NCI-H2171 treated with DMSO at 0.1 percent for 48 hours (cell line): ENCODE measurements at places on chromosomes 16 and 17.

DNA sequence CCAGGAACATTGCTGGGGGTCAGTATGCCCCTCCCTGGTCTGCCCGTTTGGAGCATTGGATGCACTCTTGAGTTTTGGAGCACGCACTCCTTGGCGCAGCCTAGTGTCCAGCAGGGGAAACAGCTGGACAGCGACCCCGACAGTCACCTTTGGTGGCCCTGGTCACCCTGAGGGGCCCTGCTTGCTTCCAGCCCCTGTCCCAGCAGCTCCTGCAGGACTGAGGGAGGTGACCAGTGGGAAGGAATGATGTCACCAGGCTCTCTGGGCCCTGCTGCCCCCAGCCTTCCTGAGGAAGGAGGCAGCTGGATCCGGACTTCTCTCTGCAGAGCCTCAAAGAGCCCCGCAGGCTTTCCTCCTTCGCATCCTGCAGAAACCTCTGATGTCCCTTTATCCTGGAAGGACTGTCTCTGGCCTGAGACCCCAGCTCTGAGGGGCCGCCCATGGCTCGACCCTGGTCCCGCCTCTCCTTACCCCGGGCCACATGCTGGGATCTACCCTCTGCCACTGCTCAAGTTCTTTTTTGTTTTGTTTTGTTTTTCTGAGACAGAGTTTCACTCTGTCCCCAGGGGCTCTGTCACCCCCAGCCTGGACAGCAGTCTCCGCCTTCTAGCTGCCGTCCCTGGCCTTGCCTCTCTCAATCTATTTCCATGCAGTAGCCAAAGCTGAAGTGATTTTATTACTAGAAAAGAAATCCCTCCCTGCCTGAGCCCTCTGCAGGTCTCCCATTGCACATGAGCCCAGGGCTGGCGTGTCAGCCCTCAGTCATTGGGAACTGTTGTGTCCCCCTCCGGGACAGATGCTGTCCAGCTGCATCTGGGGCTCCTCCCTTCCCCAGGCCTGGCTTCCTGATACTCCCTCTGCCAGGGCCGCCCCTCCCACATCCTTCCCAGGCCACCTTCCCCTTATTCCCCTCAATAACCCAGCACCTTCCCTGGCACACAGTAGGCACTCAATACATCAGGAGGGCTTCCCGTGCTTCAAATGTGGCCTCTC, 11.6 kb downstream of the ZSCAN10 start:
- no peak for DNase-seq

DNA sequence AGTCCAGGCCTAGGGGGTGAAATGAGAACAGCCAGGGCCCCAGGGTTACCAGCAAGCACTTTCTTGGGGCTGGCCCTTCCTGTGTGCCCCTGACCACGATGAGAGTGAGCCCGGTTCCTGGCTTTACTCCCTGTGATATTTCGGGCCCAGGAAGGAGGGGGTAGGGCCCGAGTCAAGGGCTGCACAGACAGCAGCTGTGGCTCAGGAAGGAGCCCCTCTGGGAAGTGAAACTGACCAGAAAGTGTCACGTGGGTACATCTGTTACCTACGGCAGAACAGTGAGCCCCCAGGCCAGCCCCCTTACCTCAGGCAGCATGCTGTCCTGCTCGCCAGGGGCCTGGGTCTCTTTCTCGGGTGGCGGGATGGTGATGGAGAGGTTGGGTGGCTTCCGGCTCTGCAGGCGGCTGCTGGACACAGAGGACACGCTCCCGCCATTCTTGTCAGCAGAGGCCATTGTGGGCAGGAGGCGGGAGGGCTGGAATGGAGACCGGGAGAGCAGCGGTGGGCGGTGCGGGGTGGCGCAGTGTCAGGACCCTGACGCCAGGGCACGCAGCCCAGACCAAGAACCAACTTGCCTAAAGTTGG, 13.8 kb downstream of the AANAT start:
- DNase-seq = no peak

DNA sequence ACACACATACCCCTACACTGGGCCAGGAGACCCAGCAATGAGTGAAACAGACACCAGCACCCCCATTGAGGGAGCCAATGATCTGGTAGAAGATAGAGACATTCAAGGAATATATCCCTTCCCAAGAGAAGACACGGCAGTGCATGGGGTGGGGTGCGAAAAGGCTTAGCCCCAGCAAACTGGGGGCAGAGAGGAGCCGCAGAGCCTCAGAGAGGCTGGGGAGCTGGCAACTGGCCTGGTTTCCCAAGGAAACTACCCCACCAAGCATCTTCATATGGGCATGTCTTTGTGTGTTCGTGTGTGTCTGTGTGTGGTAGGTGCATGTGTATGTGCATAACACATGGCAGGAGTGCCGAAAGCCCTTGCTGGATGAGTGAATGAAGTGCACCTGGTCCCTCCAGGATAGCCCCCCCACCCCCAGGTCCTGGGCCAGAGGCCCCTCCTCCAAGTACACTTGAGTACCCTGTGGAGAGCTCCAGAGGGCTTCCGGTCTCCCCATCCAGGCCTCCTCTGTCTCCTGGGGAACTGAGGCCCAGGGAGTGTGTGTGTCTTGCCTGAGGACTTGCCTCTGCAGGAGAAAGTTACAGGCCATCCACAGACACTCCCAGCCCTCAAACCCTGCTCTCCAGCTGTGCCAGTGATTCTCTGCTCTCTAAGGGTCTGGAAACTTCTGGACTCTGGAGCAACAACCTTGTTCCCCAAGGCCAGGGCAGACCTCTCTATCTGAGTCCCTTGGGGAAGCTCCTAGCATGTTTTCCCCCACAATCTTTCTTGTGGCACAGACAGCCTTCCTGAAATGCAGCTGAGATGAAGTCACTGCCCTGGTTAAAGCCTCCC, 15.9 kb downstream of the TBX2 start:
- no peak for DNase-seq

DNA sequence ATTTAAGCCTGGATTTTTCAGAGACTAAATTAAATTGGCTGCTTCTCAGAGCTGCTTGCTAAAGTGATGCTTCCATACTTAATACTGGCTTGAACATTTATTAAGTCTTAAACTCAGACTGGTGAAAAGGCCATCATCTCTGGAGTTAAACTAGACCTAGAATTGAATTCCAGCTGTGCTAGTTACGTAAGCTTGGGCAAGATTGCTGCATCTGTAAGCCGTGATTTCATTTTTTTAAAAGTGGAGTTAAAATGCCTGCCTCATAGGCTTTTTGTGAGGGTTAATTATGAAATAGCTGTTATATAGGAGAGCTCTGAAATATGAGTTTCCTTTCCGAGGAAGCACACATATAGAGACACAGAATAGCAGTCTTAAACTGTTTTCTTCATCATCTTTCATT, 84.7 kb downstream of the VAT1L start:
- DNase-seq = no peak

GRCh38 chr17:8285270-8286181, 2.9 kb upstream of the RANGRF start:
- DNase-seq = peak; percentile 83

- no peak for DNase-seq
Measured at GRCh38 chr16:50562657-50563056, 14.5 kb downstream of the NKD1 start.

DNA sequence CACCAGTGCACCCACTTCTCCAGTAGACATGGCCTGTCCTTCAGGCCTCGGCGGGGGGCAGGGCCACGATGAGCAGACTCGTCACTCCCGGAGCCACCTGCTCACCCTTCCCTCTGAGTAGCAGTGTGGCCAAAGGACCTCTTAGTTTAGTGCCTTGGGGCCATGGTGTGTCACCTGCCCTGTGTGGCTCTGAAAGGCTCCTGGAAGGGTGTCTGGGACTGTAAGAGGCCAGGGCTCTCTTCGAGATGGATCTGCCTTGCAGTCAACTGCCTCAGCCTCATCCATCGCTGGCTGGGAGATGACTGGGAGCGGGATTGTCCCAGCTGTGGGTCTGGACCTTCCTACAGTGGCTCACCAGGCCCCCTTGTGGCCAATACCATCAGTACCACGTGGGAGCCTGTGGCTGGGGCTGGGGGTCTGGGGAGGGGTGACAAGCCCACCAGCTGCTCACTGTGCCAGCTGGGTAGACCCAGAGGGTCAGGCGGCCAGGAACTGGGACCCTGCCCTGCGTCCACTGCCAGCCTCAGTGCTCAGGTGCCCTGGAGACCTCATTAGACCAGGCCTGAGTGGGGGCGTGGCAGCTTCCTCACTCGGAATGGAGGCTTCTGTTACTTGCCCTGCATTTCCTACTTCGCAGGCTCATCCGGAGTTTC, 133.4 kb downstream of the OR1D5 start:
- DNase-seq = no peak

DNA sequence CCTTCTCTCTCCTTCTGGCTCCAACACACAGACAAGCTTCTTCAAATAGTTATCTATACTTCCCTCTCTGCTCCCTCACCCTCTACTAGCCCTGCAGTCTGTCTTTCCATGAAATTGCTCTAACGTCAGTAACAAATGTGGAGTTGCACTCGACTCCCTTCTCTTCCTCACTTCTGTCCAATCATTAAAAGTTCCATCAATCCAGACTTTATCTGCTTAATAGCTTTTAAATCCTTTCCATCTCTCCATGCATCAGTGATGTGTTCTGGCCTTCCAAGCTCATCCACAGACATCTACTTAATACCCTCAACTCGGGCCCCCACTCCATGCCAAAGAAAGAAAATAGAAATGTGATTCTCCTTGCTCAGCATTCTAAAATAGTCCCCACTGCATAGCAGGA, 422.1 kb upstream of the CDH5 start:
- no peak for DNase-seq

GRCh38 chr16:48004141-48004695, 151.6 kb downstream of the ABCC12 start:
- no peak for DNase-seq
